Non-pigmented ciliary epithelial cell (primary cell): ENCODE measurements at places on chromosomes 16 and 17.
A peak's percentile ranks its signal among the peaks of the same experiment; 100 is the strongest.

- no peak for DNase-seq
Observed at GRCh38 chr17:27265333-27265732, 28.6 kb upstream of the WSB1 start.

GRCh38 chr16:71536752-71537499, 10.7 kb downstream of the CHST4 start:
- DNase-seq: no peak

- no peak for DNase-seq
Observed at GRCh38 chr16:86748652-86749051, 170.3 kb downstream of the FOXL1 start.

DNA sequence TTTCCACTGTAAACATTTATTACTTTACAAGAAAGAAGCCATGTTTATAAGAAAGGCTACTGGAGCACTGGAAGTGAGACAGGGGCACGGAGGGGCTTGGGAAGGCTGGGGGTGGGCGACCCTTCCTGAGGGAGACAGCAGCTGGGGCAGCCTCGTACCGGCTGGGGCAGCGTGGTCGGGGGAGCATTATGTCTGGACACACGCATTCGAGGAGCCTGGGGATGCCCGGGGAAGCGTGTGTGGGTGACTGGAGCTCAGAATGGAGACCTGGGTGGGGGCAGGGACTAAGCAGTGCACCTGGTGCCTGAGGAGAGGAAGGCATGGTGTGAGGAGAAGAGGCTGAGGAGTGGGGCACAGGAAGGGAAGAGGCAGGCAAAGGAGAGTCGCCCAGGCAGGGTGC, 64.5 kb downstream of the SRCIN1 start:
- no peak for DNase-seq

- peak; percentile 37 for DNase-seq
Observed at GRCh38 chr17:9522074-9522473, 53.5 kb downstream of the STX8 start.

GRCh38 chr16:46762583-46762982, 14.4 kb upstream of the MYLK3 start:
- no peak for DNase-seq

- peak; percentile 3 for DNase-seq
Observed at GRCh38 chr17:53032861-53033271, 789.9 kb upstream of the KIF2B start.

- DNase-seq: no peak
Observed at GRCh38 chr16:30439720-30440348, 5.8 kb downstream of the SEPHS2 start.

- DNase-seq: no peak
Observed at GRCh38 chr16:85428168-85428898, 184.8 kb upstream of the GSE1 start.

GRCh38 chr16:48394355-48394703, 9.1 kb upstream of the SIAH1 start:
- no peak for DNase-seq

DNA sequence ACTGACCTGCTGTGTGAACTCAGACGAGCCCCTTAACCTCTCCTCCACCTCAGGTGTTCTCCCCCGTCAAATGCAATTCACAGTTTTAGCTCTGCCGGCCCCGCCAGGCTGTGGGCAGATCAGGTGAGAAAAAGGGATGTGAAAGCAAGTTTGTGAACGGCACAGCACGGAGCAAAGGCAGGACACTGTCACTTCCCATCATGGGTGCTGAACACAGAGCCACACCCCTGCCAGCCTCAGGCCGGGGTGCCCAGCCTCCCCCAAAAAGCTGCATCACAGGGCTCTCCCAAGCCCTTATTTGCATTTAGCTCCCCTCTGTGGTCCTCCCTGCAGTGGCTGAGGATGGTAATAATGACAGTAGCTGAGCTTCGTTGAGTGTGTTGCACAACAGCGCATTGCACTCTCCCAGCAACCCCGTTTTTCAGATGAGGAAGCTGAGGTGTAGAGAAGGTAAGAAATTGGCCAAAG, 88.8 kb upstream of the TNRC6C start:
- DNase-seq: no peak

- no peak for DNase-seq
Observed at GRCh38 chr16:6258056-6258455, 1074.6 kb upstream of the RBFOX1 start.

- peak; percentile 47 for DNase-seq
Observed at GRCh38 chr16:57277586-57277985, 6.9 kb downstream of the PLLP start.

DNA sequence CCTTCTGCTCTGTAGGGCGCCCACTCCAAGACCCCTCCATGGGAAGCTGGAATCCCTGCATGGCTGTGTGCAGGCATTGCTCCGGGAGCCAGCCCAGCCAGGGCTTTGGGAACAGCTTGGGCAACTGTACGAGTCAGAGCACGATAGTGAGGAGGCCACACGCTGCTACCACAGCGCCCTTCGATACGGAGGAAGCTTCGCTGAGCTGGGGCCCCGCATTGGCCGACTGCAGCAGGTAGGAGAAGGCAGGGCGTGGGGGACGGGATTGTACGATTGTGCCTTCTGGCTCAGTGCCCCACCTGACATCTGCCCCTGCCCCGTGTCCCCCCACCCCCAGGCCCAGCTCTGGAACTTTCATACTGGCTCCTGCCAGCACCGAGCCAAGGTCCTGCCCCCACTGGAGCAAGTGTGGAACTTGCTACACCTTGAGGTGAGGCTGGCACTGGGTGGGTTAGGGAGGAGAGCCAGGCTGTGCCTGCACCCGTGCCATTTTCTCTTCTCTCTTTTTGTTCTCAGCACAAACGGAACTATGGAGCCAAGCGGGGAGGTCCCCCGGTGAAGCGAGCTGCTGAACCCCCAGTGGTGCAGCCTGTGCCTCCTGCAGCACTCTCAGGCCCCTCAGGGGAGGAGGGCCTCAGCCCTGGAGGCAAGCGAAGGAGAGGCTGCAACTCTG, 8.7 kb upstream of the TMEM88 start:
- no peak for DNase-seq
